ENCODE measurements at places on chromosomes 6 and 20.
A peak's percentile ranks its signal among the peaks of the same experiment; 100 is the strongest.

DNA sequence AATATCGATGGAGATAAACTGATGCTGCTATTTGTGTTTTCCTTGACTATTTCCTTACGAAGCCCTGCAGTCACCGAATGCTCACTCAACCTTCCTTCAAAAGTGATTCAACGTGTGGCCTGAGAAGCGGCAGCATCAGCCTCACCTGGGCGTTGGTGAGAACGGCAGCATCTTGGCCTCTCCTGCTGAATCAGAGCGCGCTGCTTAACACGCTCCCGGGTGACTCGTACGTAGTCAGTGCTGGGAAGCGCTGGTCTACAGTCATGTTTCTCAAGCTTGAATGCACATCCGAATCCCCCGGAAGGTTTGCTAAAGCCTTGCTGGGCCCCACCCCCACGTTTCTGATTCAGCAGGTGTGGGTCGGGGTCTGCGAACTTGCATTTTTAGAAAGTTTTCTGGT, 214.1 kb upstream of the RREB1 start:
- no peak for DNase-seq

GRCh38 chr6:134373282-134373922, 55.5 kb upstream of the SGK1 start:
- no peak for DNase-seq

DNA sequence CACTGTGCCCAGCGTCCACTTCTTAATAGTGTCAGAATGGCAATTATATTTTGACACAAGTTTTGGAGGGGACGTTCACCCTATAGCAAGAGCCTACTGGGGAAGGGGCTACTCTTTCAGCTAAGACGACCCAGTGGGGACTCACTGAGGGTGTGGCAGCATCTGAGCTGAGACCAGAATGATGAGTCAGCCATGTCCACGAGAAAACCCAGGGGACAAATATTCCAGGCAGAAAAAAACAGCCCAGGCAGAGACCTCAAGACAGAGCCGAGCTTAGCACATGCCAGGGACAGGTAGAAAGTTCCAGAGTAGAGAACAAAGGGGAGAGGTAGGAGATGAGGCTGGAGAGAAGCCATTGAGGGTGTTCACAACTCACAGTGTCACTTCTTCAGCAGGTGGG, 11.2 kb downstream of the CNBD2 start:
- no peak for DNase-seq

- DNase-seq, result peak; percentile 41
Observed at GRCh38 chr6:144055121-144055931, 40.0 kb downstream of the SF3B5 start.

- no peak for DNase-seq
Observed at GRCh38 chr20:37821696-37822095, 81.2 kb upstream of the VSTM2L start.

- DNase-seq, result peak; percentile 13
Observed at GRCh38 chr6:39892490-39893129, 41.7 kb downstream of the MOCS1 start.

DNA sequence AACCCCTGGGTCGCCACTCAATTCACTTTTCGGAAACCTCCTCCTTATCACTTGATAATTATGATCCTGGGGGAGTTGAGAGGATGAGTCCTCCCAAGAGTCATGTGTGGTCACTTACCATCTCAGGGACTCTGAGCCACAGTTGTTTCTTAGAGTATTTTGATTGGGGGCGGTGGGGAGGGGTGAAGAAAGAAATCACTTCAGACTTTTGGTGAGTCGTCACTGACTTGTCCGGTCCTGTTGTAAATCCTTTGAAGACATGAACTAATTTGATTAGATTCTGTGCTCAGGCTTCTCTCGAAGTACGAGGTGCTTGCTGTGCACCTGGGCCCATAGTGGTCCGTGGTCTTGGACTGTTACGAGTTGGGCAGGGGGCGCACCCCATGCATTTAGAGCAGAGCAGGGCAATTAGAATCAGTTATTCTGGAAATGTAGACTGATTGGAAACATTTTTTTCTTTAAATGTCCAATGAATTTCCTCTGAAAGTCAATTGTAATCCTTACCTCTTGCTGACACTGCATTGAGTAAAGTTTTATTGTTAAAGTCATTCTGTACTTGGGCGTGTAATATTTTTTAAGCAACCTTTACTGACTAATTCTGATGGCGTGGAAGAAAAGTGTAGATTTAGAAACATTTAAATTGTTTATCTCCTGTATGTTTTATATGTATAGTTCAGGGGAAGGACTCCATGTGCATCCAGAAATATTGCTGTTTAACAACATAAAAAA, 173.4 kb downstream of the SLC16A10 start:
- DNase-seq, result no peak

GRCh38 chr6:95676011-95676628, 98.8 kb downstream of the MANEA start:
- no peak for DNase-seq

DNA sequence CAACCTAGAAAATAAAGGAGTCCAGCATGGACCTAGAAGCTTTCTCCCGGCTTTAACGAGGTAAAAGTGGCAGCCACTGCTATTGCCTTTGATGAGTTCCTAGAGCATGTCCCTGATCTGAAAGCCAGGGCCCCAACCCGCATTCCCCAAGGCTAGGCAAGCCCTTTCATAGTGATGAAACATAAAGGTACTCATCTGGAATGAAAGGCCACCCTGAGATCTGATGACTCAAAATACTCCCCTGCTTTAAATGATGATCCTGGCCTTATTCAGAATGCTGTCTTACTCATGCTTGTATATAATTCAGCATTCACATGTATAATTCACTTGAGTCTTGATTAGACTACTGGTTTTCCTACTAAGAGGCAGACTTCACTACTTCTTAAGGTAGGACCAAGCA, 21.3 kb downstream of the TTPAL start:
- DNase-seq, result no peak

DNA sequence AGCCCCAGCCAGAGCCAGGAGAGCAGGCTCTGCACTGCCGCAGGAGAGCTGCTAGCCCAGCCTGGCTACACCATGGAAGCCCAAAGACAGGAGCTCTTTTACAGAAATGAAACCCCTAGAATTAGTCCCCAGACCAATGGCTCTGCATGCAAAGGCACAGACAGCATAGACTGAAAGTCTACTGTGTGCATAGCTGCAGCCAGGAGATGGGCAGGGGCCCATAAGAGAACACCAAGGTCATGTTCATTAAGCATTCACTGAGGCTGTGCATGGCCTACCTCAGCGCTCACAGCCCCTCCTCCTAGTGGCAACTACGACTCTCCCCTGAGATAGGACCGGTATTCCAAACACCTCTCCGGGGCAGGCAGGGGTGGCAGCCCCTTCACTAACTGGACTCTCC, 34.9 kb downstream of the SNX5 start:
- DNase-seq, result no peak

DNA sequence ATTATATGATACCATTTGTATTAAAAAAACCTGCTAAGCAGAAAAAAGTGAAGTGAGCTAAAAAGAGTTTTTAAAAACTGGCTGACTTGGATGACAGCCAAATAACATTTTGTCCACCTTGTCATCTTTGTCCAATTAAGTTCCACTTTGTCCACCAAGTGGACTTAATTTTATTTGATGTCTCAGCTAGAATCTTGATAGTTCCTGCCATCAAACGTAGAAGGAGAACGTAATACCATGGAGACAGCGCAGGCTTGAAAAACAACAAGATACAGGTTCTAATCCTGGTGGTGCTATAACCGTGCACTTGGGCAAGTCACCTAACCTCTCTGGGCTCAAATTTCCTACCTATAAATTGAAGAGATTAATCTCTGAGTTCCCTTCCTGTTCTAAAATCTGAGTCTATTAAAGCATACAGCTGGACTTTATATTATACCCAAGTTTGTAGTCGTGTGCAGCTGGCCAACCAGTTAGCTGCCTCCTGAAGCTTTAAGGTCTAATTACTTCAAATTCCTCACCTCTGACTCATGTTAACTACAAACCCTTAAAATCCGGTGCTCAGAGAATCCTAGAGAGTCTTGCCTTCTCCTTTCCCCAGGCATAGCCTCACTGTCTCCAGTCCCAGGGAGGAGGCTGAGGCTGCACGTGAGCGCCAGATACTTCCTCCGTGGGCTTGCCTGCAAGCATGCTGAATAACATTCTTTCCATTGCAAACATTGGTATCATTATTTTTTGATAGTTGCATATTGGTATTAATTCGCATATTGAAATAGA, 16.8 kb downstream of the TMEM244 start:
- no peak for DNase-seq

DNA sequence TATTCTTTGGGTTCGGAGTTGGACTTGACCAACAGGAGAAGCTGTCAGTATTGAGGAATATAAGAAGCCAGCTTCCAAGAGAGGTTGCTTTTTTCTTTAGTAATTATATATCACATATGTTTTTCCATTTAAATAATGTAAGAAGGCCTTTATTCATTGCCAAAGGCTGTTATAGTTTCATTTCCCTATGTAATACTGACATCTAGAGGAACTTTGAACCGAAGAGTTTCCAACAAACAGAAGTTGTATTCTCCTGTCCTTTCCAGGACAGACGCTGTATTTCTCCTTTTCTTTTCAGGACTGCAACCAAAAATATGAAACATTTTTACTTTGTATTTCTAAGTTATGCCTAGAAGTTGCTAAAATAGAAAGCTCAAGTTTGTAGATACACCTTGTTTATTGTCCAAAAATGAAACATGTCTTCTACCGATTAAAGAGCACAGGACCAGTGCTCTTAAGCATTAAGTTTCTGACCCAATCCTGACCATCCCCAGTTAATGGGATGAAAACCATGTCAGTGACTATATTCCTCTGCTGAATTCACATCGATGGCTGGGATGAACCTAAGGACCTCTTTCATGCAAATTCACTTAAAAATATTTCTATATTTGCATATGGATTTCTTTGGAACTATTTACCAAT, 55.1 kb downstream of the MYLK4 start:
- no peak for DNase-seq

DNA sequence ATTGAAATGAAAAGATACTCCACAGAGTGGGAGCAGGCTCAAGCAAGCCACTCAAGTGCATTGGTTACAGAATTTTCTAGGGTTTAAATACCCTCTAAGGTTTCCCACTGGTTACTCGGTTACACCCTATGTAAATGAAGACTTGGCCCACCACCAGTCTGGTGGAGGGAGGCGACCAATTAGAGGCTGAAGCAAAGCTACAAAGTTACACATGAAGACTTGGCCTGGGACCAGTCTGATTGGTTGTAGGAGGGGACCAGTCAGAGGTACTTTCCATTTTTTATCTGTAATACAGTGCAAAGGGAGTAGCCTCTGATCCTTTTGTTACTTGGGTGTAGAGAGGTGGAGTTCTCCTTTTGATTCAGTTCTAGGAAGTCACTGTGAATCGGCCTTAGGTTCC, 7.6 kb downstream of the SRSF12 start:
- no peak for DNase-seq

DNA sequence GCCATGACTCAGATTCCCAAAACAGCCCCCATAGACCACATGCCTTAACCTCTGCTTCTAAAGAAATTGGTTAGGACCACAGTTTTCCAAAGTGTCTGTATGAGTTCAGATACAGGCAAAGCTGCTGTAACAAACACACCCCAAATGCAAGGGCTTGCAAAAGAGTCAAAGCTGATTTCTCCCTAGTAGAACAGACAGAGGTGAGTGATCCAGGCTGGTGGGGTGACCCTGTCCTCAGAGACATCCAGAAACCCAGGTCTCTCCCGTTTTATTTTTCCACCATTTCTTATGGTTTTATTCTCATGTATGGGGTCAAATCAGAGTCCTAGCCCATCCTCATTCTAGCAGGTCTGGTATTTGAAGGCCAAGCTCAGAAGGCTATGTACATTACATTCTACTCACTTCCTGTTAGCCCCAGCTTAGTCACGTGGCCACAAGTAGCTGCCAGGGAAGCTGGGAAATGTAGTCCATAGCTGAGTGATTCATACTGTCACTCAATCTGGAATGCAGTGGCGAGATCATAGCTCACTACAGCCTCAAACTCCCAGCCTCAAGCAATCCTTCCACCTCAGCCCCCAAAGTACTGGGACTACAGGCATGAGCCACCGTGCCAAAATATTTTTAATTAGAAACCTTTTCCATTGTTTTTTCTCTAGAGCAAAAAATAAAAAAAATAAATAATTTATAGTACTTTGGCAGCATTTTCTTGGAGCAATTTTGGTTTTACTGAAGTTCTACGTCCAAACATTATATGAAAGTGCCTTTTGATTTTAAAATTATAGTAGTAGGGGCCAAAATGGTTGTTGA, 175.2 kb downstream of the ZMYND8 start:
- no peak for DNase-seq

- no peak for DNase-seq
Observed at GRCh38 chr6:73503027-73503772, 17.6 kb downstream of the EEF1A1 start.

GRCh38 chr6:7723041-7723447, 2.9 kb upstream of the BMP6 start:
- peak; percentile 37 for DNase-seq

DNA sequence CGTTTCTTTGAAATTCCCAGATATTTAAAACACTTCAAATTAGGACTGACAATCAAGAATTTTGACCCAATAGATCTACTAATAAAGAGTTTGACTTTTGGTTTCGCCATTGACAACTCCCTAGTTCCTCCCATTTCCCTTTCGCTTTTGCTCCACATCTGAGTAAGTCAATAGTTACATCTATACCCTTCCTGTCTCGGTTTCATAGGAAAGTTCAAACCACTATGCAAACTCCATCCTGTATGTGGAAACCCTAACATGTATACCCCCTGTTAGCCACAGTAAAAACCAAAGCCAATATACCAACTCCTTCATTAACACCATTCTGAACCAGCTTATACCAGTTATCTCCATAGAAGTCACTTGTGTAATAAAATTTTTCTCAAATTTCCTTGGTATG, 311.1 kb downstream of the MMUT start:
- no peak for DNase-seq

GRCh38 chr6:113381232-113381631, 475.9 kb upstream of the MARCKS start:
- DNase-seq, result no peak

DNA sequence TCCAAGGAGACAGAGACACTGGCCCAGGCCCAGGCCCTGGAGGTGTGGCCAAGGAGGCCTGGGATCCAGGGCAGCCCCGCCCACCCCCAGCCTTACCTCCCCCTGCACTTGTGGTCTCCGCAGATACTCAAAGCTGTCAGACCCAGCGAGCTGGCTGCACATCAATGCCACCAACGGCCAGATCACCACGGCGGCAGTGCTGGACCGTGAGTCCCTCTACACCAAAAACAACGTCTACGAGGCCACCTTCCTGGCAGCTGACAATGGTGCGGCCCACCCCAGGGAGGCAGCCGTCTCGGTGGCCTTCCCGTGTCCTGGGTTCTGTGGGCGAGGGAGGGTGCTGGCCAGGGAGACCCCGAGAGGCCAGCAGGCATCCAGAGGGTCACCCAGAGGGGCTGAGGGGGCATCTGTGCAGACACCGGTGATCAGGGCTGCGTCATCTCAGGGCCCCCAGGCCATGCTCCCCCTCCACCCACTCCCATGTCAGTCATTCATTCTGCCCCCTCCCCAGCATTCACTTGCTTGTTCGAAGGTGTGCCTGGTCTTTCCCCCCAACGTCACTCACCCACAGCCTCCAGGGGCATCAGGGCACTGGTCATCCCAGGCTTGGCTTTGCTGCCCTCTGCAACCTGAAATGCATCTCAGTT, 141.3 kb downstream of the TAF4 start:
- no peak for DNase-seq

- no peak for DNase-seq
Observed at GRCh38 chr20:19631410-19631809, 126.6 kb upstream of the RIN2 start.

- no peak for DNase-seq
Observed at GRCh38 chr6:169890901-169891300, 139.5 kb downstream of the ERMARD start.

- DNase-seq, result no peak
Observed at GRCh38 chr6:150183105-150183504, 40.3 kb downstream of the PPP1R14C start.

- no peak for DNase-seq
Observed at GRCh38 chr6:78909391-78909790, 42.0 kb downstream of the IRAK1BP1 start.

- DNase-seq, result no peak
Observed at GRCh38 chr6:128346569-128346968, 173.8 kb downstream of the PTPRK start.
